Lung (tissue), 17 donors: ENCODE measurements at places on chromosomes 12 and 14. TPM values are rescaled to one million over a fixed set of nuclear protein-coding genes. Genes with fewer than 3 reads are reported as not detected.

AMN gene
- polyA plus RNA-seq: 15.0 TPM

CAPZA3 gene
- polyA plus RNA-seq: not detected

IFNG gene
- polyA plus RNA-seq: 0.22 TPM

OR6C4 gene
- not detected for polyA plus RNA-seq

DNA sequence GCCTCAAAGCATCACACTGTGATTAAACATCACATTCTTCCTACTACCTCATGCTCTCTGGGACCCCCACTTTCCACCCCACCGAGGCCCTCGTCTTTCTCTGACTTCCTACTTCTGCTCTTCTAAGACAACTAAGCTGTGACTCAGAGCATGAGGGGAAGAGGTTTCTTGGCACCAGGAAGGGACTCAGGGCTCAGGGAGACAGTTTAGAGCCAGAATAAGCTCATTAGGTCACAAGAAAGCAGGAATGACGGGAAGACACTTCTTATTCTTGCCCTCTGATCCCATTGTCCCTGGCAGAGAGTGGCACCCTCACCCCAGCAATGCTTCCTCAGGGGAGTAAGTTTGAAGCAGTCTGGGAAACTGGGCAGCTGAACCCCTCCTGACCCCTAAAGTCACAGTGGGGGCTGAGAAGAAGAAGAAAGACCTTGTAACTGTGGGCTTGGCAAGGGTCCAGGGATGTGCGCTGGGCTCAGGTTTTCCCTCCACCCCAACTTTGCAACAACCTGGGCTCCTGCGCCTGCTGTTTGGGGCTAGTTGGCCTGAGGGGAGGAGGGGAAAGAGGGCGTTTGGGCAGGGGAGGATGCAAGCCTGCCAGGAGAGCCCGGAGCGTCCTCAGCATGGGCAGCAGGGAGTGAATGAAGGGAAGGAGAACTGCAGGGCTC is 64.6 kb upstream of the ACTN1 start:
- H3K36me3 ChIP-seq: no peaks in the 10 kb centered on the region
- H3K27ac ChIP-seq: no peak overlapping the region
- no peaks in the 10 kb centered on the region for H3K27me3 ChIP-seq

- H3K27ac ChIP-seq: peak overlapping the region; percentile 90
- no peak overlapping the region for H3K4me3 ChIP-seq
- peak; percentile 57 for DNase-seq
- H3K4me1 ChIP-seq: peaks cover 4% of the 10 kb centered on the region
These were observed 29.1 kb downstream of the SH2B3 start for GRCh38 chr12:111434680-111435338.

DNA sequence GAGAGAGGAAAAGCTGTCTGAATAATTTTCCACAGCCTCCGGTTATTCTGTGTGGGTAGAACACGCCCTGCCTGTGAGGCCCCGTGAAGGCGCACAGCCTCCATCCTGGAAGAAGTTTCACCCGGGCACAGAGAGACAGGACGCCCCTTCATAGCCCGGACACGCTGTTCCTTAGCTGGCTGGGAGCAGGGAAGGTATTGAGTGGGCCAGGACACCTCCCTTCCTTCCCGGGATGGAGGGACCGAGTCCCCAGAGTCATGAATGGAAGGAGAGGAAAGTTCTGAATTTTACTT is 135.5 kb downstream of the GCH1 start:
- no peaks in the 10 kb centered on the region for H3K4me1 ChIP-seq
- H3K4me3 ChIP-seq: no peak overlapping the region
- no peaks in the 10 kb centered on the region for H3K27me3 ChIP-seq
- H3K27ac ChIP-seq: peak overlapping the region; percentile 27
- no peak for DNase-seq

DNA sequence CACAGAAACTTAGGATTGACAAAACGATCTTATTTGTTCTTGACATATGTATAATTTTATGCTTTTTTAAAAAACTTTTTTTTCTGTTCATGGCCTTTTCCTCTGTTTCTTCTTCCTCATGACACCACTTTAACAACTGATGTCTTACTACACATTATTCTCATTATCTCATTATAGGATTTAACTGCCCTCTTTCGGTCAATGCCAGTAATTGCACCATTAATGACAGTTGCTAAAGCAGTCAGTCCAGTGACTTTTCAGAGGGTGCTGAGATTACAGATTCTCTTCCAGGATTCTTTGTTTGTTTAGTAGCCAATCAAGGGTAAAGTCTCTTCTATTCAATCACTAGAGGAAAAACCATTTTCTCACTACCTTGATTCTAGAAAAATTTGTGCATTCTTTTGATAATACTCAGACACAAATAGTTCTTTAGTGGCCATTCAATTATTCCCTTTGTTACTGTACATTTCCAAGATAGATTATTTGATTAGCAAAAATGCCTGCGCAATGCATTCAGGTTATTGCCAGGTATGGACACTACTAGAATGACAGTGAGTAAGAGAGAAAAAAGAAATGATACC is 50.1 kb downstream of the KLRG1 start:
- no peak overlapping the region for H3K27ac ChIP-seq
- H3K4me1 ChIP-seq: no peaks in the 10 kb centered on the region
- no peaks in the 10 kb centered on the region for H3K36me3 ChIP-seq
- no peak overlapping the region for H3K4me3 ChIP-seq

DNA sequence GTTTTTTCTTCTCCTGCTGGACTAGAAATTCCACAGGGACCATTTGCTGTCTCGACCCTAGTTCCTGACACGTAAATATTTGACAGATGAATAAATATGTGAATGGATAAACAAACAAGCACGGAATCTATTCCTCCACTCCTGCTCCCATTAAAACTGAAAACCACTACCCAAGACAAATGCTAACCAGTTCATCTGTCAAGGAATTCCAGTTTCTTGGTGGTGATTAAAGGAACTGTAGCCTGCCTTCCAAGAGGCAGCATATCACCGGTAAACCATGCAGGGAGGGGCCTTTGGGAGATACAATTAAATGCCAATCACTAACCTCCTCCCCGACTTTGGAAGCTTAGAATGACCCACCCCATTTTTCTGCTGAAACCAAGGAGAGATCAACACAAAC is 95.4 kb downstream of the TTC7B start:
- no peaks in the 10 kb centered on the region for H3K36me3 ChIP-seq
- no peak overlapping the region for H3K27ac ChIP-seq
- no peaks in the 10 kb centered on the region for H3K27me3 ChIP-seq
- peaks cover 3% of the 10 kb centered on the region for H3K4me1 ChIP-seq
- no peak for DNase-seq

DNA sequence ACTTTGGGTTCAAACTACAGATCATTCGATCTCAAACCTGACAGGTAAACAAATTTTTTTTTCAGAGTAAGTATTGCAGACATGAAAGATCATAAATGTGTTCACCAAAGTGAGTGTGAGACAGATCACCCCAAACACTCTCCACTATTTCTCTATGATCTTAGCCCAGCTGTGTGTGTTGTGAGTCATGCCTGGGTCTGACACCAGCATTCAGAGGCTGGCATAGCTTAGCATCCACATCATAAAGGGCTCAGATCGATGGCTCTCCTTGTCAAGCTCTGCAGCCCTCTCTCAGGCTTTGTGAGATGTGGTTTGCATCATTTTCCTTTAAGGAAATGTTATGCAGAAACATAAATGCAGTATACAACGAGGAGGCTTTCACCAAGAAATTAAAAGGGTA is 164.9 kb downstream of the ETV6 start:
- no peak overlapping the region for H3K4me3 ChIP-seq
- H3K4me1 ChIP-seq: peaks cover 45% of the 10 kb centered on the region
- peak; percentile 46 for DNase-seq
- no peak overlapping the region for H3K27ac ChIP-seq
- no peaks in the 10 kb centered on the region for H3K27me3 ChIP-seq
- peaks cover 4% of the 10 kb centered on the region for H3K36me3 ChIP-seq

DNA sequence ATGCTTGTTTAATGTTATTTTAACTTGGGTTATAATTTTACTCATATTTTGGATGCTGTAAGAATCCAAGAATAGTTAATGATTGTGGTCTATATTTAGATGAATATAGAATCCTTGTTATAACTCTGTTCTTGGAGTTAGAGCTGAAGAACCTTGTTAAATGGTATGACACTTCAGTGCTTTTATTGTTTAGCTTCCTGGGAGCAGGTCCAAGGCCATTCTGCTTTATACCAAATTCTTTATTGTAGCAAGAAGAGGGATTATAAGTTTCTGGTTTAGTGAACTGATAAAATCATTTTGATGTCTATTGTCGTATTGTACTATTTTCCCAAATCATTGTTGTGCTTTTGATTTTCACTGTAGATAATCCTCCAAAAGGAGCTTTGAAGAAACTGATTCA is 69.4 kb downstream of the MIA2 start:
- H3K27ac ChIP-seq: no peak overlapping the region
- no peak for DNase-seq
- no peaks in the 10 kb centered on the region for H3K4me1 ChIP-seq
- no peaks in the 10 kb centered on the region for H3K27me3 ChIP-seq

DNA sequence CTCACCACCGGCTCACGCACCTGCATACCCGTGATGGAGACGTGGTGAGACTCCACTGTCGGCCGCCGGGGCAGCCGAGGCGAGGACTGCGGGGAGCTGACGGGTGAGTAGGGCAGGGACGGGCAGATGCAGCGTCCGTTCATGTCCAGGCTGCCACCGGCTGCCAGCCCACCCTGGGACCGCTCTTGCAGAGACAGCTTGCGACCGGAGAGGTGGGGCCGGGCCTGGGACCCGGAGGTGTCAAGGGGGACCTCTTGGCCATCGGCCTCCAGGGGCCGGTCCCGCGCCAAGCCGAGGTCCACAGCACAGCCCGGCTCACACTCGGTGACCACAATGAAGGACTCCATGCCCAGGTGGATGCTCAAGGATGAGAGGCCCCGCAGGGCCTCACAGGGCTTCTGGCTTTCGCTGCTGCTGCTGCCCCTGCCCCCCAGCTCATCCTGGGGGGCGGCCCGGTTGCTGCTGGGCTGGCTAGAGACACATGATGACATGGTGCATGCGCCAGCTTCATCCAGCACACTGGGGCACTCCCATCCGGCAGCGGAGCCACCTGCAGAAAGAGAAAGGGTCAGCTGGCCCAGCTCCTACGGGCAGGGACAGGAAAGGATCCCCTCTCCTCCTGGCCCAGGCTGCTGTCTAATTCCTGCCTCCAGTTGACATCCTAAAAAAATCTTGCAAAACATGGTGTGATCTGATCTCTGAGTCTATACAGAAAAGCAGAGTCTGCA is 22.3 kb downstream of the CAMKK2 start:
- no peak overlapping the region for H3K4me3 ChIP-seq
- H3K27ac ChIP-seq: no peak overlapping the region
- H3K4me1 ChIP-seq: no peaks in the 10 kb centered on the region
- peaks cover 2% of the 10 kb centered on the region for H3K36me3 ChIP-seq

- no peak overlapping the region for H3K4me3 ChIP-seq
- no peaks in the 10 kb centered on the region for H3K36me3 ChIP-seq
- H3K27ac ChIP-seq: no peak overlapping the region
- peak; percentile 77 for DNase-seq
- H3K4me1 ChIP-seq: peaks cover 8% of the 10 kb centered on the region
These were observed 3.3 kb upstream of the CIPC start for GRCh38 chr14:77094672-77095284.

DNA sequence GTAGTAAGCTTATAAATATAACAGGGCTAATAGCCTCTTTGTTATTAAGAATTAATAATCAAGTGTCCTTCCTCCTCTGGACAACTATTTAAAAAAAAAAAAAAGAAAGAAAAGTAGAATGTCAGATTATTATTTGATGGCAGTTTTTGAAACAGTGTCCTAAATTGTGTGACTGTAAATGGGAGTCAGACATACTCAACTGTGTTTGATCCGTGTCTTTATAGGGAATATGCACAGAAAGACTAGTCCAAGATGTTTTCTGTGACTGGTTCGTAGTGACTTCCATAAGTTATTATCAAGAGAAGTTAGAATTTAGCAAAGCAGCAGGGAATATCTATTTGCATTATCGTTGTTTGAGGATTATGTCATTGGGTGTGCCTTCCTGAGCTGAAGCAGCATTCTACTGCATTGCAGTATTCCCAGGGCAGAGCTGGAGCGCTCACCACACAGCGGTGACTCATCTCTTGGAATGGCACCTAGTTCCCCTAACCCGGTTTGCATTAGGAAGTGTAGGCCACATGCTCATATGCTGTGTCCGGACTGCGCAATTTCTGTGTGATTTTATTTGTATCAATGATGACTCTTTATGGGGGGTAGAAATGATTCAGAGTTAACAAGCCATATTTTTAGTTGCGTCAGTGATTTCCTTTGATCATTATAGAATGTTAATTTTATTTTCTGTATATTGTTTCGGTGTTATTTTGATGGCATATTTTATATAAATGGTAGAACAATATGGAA is 7.9 kb downstream of the DYNC1H1 start:
- no peak overlapping the region for H3K4me3 ChIP-seq
- no peaks in the 10 kb centered on the region for H3K4me1 ChIP-seq

GRCh38 chr12:700016-700415 is 36.8 kb upstream of the NINJ2 start:
- DNase-seq: no peak
- no peak overlapping the region for H3K27ac ChIP-seq
- H3K4me1 ChIP-seq: peaks cover 3% of the 10 kb centered on the region
- no peaks in the 10 kb centered on the region for H3K27me3 ChIP-seq

GRCh38 chr12:24742378-24742777 is 206.5 kb downstream of the BCAT1 start:
- no peaks in the 10 kb centered on the region for H3K36me3 ChIP-seq
- H3K27me3 ChIP-seq: no peaks in the 10 kb centered on the region
- H3K4me1 ChIP-seq: peaks cover 26% of the 10 kb centered on the region
- no peak overlapping the region for H3K4me3 ChIP-seq

DNA sequence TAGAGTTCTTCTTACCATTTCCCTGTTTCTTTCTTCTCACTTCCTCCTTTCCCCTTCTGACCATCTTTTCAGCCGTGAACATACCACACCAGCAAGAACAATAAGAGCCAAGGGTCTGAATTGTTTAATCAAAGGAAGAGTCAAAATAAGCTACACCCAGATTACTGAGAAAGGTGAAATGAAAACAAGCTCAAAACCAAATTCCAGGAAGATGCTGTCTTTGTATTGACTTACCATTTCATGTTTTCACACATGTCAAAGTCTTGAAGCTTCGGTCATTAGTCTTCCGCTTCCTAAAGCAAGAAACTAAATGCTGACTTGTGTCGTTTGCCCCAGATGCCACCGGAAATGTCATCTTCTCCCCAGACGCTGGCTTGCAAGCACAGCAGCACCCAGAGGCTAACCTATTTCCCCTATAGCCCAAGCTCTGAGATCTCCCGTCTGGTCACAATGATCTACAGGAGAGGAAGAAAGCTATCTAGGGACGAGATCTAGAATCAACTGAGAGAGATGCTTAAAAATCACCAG is 136.5 kb upstream of the AMIGO2 start:
- H3K27me3 ChIP-seq: no peaks in the 10 kb centered on the region
- H3K4me3 ChIP-seq: no peak overlapping the region
- no peaks in the 10 kb centered on the region for H3K4me1 ChIP-seq

GRCh38 chr14:55373784-55374705 is 37.6 kb downstream of the ATG14 start:
- no peak overlapping the region for H3K4me3 ChIP-seq
- H3K36me3 ChIP-seq: peaks cover 4% of the 10 kb centered on the region
- no peak overlapping the region for H3K27ac ChIP-seq
- no peak for DNase-seq
